ENCODE measurements at places on chromosomes 7 and 10. TPM values are rescaled to one million over a fixed set of nuclear protein-coding genes. Genes with fewer than 3 reads are reported as not detected.

Gene NEBL
- total RNA-seq, result 3.1 TPM

Gene MRLN
- total RNA-seq, result not detected

Gene CCL24
- total RNA-seq, result not detected

DNA sequence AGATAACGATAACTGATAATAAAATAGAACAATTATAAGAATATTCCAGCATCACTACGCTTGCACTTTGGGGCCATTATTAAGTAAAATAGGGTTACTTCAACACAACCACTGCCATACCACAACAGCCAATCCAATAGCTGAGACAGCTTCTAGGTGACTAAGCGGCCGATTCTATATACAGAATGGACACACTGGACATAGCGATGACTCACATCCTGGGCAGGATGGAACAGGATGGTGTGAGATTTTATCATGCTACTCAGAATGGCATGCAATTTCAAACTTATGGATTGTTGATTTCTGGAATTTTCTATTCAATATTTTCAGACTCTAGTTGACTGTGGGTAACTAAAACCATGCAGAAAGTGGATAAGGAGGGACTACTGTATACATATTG, 920.9 kb downstream of the LRMDA start:
- DNase-seq, result no peak

- no peak for DNase-seq
These were observed 22.3 kb downstream of the PIK3CG start for GRCh38 chr7:106887421-106887820.
